ENCODE measurements at places on chromosomes 3 and 15.
A peak's percentile ranks its signal among the peaks of the same experiment; 100 is the strongest.

DNA sequence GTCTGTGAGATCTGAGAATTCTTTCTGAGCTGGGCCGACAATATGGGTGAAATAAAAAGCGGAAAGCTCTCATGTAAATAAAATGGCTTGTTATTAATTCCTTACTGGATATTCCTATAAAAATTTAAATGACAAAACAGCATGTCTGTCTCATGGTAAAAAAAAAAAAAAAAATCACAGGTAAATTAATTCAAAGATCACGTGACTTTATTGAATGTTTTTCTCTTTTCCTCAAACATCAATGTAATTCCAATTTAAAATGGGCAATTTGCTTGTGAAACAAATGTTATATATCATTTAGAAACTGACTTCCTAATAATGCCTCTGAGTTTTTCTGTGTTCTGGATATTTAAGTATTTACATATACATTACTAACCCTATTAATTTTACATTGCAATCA lies 280.3 kb downstream of the NR2F2 start:
- DNase-seq, result no peak

DNA sequence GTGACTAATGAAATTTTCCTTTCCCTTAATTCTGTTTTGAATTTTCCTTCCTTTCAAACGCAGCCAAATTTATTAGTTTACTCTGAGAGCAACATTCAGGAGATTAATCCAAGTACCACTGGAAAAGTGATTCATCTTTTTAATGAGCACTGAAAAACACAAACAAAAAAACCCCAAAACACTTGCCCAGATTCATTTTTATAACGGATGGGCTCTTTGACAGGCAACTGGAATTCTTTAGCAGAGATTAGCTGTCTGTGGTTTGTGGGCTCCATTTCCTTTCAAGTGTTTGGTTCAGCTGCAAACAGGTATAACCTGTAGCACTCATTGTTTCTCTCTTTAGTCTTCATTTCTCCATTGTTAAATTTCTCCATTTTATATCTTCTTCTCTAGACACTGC lies 3.1 kb upstream of the POLR2M start:
- no peak for DNase-seq

DNA sequence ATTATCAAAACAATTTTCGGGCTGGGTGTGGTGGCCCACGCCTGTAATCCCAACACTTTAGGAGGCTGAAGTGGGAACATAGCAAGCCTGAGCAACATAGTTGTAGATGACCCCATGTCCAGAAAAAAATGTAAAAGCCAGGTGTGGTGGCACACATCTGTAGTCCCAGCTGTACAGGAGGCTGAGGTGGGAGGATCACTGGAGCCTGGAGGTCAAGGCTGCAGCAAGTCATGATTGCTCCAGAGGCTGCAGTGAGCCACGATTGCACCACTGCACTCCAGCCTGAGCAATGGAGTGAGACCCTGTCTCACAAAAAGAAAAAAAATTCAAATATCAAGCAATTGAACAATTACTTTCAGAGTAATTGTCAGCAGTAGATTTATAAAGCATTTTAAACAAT lies 8.0 kb upstream of the PAQR9 start:
- no peak for DNase-seq

GRCh38 chr3:69058180-69058946 lies 6.2 kb upstream of the TMF1 start:
- no peak for DNase-seq

DNA sequence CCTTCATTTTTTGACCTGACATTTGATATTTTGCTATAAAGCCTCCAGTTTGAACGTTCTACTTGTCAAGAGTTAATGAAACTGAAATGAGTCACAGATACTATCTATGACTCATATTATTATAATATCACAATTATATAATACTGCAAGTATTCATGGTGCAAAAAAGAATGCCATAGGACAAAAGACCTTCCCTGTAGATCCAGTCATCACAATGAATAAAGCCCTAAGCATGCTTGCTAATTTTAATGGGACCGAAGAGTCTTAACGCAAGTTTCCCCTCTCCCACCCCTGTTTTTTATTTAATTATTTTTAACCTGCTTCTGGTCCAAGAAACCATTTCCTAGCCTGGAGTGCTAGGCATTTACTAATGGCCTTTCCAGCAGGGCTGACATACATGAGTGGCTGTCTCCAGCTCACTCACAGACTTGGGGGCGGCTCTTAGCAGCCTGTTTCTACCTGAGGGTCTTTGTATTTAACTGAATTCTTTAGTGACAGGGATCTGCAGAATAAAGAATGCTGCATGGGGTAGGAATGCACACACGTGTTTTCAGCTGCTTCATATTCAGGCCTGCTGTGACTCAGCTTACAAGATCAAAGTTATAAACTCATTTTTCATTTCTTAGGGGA lies 61.2 kb downstream of the THBS1 start:
- no peak for DNase-seq

DNA sequence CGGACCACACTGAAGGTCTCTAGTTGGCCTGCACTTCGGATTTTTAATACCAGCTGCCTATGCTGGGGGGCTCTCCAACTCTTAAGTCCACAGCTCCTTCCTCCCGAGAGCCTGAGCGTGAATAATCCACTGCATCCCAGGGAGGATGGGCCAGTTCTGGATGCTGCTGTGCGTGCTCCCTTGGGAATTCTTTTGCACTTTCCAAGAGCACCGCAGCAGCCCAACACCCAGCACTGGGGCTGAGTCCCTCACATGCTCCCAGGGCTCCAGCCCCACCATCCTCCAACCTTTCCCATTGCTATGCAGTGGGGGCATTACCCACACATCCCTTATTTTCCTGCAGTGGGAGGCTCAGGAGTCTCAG lies 136.4 kb upstream of the IQSEC1 start:
- no peak for DNase-seq

DNA sequence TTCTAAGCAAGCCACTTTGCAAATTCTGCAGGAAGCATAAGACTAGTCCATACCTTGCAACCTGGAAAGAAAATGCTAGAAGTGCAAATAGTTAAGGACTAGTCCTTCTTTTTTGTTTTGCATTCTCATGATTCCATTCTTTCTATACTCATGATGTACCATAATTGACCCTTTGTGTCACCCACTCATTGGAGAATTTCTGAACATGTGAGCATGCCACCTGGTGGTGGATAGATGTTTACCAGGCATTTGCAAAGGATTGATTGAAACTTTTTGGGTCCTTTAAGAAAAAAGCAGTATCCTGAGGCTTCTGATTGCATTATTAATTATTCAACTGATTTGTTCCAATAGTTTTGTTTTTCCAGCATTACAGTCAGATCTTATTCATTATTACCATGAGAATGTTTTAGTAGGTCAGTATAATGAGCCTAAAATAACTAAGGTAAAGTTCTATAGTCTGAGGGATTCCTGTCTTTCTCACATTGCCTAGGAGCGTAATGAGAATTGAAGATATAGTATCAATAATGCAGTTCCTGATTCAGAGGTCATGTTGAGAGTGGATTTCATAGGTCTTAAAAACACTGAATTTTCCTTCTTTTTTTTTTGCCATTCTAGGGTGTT lies 20.2 kb upstream of the DIPK2A start:
- peak; percentile 58 for DNase-seq

- DNase-seq, result no peak
Observed at GRCh38 chr3:194995922-194996321, 275.0 kb downstream of the XXYLT1 start.

- no peak for DNase-seq
Observed at GRCh38 chr3:175184392-175184791, 325.3 kb downstream of the NAALADL2 start.
